Calu3 (cell line): ENCODE measurements at places on chromosomes 11 and 22. TPM values are rescaled to one million over a fixed set of nuclear protein-coding genes. Genes with fewer than 3 reads are reported as not detected.
A peak's percentile ranks its signal among the peaks of the same experiment; 100 is the strongest.

The CSRP3 gene
- total RNA-seq = not detected in 2 replicates

The PNPLA5 gene
- not detected in 2 replicates for total RNA-seq

The LRRN4CL gene
- total RNA-seq = 0.71 and 1.5 TPM in 2 replicates

The OR51L1 gene
- not detected in 2 replicates for total RNA-seq

The OR52I2 gene
- not detected in 2 replicates for total RNA-seq

The IRAG1 gene
- total RNA-seq = not detected in 2 replicates

The BTG4 gene
- total RNA-seq = not detected in 2 replicates

- peaks cover 66% of the 10 kb centered on the region for H3K27me3 ChIP-seq
- H3K4me3 ChIP-seq = no peak overlapping the region
Observed at GRCh38 chr22:35198738-35199137, 58.6 kb upstream of the HMGXB4 start.

GRCh38 chr11:120027546-120028180 is 110.2 kb downstream of the TRIM29 start:
- H3K4me3 ChIP-seq = no peak overlapping the region
- H3K27me3 ChIP-seq = peaks cover 78% of the 10 kb centered on the region
- no peaks in the 10 kb centered on the region for H3K4me1 ChIP-seq
- H3K36me3 ChIP-seq = no peaks in the 10 kb centered on the region
- no peak overlapping the region for H3K27ac ChIP-seq

GRCh38 chr22:44193535-44193891 is 12.8 kb downstream of the PARVG start:
- no peak overlapping the region for H3K4me3 ChIP-seq
- H3K4me1 ChIP-seq = peaks cover 14% of the 10 kb centered on the region
- H3K36me3 ChIP-seq = no peaks in the 10 kb centered on the region
- DNase-seq = no peak
- H3K27ac ChIP-seq = no peak overlapping the region

DNA sequence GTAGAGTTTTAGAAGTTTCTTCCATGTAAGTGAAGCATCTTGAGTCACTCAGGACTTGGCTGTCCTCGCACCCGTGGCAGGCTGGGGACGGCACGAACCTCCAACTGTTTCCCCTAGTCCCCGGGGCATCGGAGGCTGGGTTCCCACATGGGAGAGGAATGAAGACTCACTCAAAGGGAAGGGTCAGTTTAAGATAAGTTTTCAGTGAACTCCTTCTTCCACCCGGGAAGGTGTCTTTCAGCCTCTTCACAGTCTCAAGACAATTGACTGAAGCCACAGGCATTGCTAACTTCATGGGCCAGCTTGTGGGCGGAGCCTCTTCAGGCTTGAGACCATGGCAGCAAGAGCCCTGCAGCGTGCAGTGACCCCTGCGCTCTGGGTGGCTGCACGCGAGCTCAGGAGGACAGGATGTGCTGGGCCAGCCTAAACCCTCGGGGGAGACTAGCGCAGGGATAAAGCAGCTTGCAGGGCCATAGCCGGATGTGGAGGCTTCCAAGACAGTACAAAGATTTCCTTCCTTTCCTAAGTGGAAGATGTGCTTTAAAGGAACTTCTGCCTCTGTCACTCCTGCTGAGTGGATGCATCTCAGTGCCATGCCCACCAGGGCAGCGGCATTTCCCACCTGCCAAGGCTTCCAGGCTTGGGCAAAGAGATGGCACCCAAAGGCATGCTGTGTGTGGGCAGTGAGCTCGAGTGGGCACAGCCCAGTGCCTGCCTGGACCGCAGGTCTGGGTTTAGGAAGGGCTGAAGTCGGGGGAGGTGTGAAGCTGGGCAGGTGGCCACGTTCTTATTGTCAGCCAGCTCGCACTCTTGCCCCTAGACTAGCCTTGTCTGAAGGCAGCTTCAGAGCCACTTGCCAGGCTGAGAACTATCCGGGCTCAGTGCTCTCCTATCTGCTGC is 32.9 kb downstream of the PPIL2 start:
- no peak overlapping the region for H3K4me3 ChIP-seq
- H3K27ac ChIP-seq = no peak overlapping the region
- peaks cover 8% of the 10 kb centered on the region for H3K4me1 ChIP-seq
- DNase-seq = no peak

- H3K27ac ChIP-seq = no peak overlapping the region
- peaks cover 18% of the 10 kb centered on the region for H3K4me1 ChIP-seq
- H3K4me3 ChIP-seq = no peak overlapping the region
- H3K27me3 ChIP-seq = peaks cover 9% of the 10 kb centered on the region
- DNase-seq = no peak
Observed at GRCh38 chr11:65506290-65506771, 7.5 kb downstream of the MALAT1 start.

DNA sequence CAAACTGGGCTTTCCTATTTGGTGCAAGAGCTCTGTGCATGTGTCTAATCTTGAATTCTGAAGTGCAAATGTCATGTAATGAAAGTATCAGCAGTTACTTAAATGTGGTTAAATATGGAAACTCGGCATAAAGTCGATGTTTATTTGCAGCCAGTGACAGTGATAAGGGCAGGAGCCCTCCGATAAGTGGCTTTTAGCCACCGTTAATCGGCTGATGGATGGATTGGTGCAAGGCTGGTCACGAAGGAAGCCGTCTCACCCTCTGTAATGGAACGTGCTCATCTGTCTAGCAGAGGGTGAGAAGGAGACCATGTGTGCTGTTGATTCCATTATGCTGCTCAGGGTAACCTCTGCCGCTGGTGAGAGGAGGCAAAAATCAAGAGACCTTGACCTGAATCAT is 121.8 kb upstream of the PAX6 start:
- DNase-seq = no peak
- no peak overlapping the region for H3K4me3 ChIP-seq
- no peaks in the 10 kb centered on the region for H3K36me3 ChIP-seq
- no peaks in the 10 kb centered on the region for H3K4me1 ChIP-seq
- peaks cover 46% of the 10 kb centered on the region for H3K27me3 ChIP-seq

GRCh38 chr22:23128269-23129108 is 13.3 kb downstream of the RSPH14 start:
- DNase-seq = peak; percentile 89
- H3K4me3 ChIP-seq = no peak overlapping the region
- H3K36me3 ChIP-seq = no peaks in the 10 kb centered on the region
- peaks cover 14% of the 10 kb centered on the region for H3K27me3 ChIP-seq
- no peaks in the 10 kb centered on the region for H3K4me1 ChIP-seq
- H3K27ac ChIP-seq = no peak overlapping the region

DNA sequence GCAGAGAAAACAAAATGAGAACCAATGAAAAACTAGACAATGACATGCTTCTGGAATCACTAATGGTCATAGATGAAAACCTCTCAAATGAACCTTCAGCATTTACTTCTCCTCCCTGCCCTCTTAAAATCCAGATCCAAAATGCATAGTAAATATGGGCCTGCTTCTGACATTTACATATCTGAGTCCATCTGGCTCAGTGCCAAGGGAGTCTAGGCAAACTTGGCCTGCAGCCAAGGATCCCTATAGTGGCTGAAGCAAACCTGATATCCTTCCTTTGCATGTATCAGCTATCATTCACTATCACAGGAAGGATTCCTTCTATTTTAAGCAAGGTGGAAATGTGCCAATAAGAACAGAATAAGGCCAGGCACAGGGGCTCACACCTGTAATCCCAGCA is 104.8 kb downstream of the C11orf58 start:
- H3K27me3 ChIP-seq = no peaks in the 10 kb centered on the region
- no peak for DNase-seq
- peaks cover 5% of the 10 kb centered on the region for H3K4me1 ChIP-seq
- no peak overlapping the region for H3K27ac ChIP-seq
- no peak overlapping the region for H3K4me3 ChIP-seq
- H3K36me3 ChIP-seq = peaks cover 46% of the 10 kb centered on the region
